ENCODE measurements at places on chromosomes 6 and 20.

GRCh38 chr20:39897781-39898466, 791.1 kb downstream of the MAFB start:
- no peak for DNase-seq

- no peak for DNase-seq
Measured at GRCh38 chr6:119602215-119603178, 252.9 kb upstream of the MAN1A1 start.

GRCh38 chr20:51525241-51526105, 17.0 kb downstream of the NFATC2 start:
- no peak for DNase-seq

GRCh38 chr6:27168108-27168507, 79.4 kb upstream of the PRSS16 start:
- DNase-seq: no peak

- no peak for DNase-seq
Measured at GRCh38 chr20:51715163-51715855, 52.9 kb downstream of the ATP9A start.

DNA sequence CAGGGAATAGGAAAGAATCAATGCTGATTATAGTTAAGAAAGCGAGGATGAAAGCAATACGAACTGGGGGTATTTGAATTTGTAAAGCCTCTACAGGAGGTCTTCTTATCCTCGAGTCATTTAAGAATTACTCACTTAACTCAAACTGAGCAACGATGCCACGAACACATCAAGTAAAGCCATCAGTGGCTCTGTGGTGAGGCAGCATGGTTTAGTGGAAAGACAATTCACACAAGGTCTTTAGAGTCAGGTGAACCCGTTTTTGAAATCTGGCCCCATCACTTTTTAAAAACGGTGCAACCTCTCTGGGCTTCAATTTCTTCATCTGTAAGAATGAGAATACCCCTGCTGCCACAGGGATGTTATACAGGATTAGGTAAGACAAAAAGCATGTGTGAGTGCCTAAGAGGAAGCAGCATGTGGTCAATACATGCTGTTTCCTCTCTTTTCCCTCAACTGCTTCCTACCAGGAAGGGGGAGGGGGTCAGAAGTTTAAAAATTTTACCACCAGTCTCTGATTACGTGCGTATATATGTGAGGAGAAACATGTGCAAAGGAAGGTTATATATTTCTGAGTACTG, 162.0 kb downstream of the BTBD9 start:
- no peak for DNase-seq

- peak; percentile 23 for DNase-seq
Measured at GRCh38 chr20:47677635-47678453, 107.4 kb downstream of the SULF2 start.

- no peak for DNase-seq
Measured at GRCh38 chr6:28139860-28140543, 1.7 kb upstream of the ZKSCAN8 start.

GRCh38 chr6:154410619-154411072, 54.0 kb upstream of the IPCEF1 start:
- no peak for DNase-seq

DNA sequence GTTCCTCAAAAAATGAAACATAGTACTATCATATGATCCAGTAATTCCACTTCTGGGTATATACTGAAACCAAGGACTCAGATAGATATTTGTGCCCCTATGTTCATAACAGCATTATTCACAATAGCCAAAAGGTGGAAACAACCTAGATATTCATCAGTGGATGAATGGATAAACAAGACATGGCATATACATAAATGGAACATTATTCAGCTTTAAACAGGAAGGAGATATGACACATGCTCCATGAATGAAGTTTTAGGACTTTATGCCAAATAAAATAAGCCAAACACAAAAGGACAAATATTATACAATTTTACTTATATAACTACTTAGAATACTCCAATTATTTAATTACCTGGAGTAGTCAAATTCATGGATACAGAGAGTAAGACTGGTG, 16.4 kb downstream of the PLCB1 start:
- no peak for DNase-seq

DNA sequence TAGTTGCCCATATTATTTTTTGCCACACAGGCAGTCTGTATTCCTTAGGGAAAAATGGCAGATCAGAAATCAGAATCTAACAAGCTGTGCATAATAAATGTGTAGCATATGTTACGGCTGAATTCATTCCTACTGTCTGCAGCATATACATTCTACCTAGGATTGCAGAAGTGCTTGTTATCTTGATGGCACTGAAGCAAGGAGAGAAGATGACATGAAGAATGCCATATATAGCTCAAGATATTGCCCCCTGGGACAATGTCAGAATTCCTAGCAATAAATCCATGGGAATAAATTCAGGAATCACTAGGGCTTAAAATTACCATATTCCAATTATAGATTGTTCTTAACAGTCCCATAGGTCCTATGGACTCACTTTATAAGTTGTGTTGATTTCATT, 293.0 kb upstream of the CNR1 start:
- no peak for DNase-seq
